ENCODE measurements at places on chromosomes 11 and 22. TPM values are rescaled to one million over a fixed set of nuclear protein-coding genes. Genes with fewer than 3 reads are reported as not detected.

DNA sequence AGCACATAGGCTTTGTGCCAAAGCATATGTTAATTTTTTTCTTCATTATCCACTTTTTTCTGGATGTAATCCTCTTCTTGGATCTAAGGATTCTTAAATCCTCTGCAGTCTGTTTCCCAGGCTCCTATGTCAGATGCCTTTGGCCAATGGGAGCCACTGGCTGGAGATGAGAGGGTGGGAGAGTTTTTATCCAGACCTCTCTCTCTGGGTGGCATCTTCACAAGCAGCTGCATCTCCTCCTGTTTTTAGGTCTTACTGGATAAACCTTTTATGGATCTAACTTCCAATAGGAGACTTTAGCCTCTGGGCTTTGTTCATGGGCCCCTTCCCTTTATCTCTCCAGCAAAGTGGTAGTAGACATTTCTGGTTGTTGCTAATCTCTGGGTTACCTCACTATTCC is 22.4 kb upstream of the MPPED2 start:
- H3K27ac ChIP-seq: no peak overlapping the region
- no peak overlapping the region for H3K4me3 ChIP-seq

DNA sequence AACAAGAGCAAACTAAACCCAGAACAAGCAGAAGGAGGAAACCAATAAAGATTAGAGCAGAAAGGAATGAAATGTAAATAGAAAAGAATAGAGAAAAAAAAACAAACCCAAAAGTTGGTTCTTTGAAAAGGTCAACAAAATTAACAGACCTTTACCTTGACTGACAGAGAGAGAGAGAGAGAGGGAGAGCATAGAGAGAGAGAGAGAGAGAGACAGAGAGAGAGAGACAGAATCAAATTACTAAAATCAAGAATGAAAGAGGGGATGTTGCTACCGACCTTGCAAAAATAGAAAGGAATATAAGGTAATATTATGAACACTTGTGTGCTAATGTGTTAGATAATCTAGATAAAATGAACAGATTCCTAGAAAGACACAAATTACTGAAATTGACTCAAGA is 22.6 kb upstream of the AMPD3 start:
- peak; percentile 8 for DNase-seq
- peak overlapping the region; percentile 35 for H3K4me3 ChIP-seq
- H3K36me3 ChIP-seq: no peaks in the 10 kb centered on the region

- H3K27ac ChIP-seq: no peak overlapping the region
- H3K36me3 ChIP-seq: peaks cover 34% of the 10 kb centered on the region
- DNase-seq: no peak
- H3K27me3 ChIP-seq: no peaks in the 10 kb centered on the region
Observed at GRCh38 chr11:94181526-94181925, 52.9 kb downstream of the PANX1 start.

DNA sequence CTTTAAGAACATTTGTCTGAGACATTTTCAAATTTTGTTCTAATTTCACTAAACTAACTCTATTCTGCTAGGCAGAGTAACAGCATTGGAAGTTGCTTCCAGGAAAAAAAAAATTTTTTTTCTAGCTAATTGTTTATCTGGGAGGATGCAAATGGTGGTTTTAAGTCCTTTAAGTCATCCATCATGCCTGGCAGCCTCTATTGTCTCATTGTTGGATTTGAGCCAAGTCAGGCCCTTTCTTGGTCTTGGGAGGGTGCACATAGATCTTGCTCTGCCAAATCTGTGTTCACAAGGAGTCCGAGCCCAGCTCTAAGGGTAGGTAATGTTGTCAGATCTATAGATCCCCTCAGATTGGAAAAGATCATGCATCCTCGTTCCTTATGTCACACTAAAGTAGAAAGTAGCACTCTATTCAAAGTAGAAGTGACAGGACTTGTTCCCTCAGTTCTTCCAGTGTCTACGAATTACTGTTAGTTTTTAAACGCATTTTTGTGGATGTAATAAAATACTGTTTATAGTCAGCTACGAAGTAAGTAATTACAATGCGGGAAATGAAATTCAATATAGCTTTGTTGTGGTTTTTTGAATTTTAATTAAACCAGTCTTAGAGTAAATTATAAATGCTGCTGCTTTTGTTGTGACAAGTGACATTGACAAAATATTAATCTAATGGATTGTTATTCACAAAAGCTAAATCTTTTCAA is 166.0 kb upstream of the RASSF10 start:
- H3K27ac ChIP-seq: no peak overlapping the region
- peaks cover 27% of the 10 kb centered on the region for H3K4me1 ChIP-seq
- H3K4me3 ChIP-seq: no peak overlapping the region
- no peaks in the 10 kb centered on the region for H3K36me3 ChIP-seq
- peak; percentile 8 for DNase-seq

DNA sequence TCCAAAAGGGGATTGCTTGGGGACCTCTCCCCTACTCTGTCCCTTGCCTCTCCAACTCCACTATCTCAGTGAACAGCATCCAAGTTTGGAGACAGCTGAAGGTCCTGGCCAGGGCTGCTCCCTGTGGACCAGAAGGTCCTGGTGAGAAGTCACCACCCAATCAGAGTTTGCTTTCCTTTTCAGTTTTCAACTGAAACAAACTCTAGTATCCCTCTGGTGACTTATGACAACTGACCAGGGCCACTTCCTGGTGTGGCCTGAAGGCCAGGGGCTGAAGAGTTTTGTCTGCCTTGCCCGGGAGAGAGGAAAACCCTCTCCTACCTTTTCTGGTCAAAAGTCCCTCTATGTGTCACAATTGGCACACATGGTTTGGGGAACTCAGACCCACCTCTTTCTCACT is 5.1 kb downstream of the JAML start:
- no peaks in the 10 kb centered on the region for H3K36me3 ChIP-seq
- H3K4me1 ChIP-seq: no peaks in the 10 kb centered on the region
- H3K27ac ChIP-seq: no peak overlapping the region
- H3K27me3 ChIP-seq: no peaks in the 10 kb centered on the region
- DNase-seq: no peak

DNA sequence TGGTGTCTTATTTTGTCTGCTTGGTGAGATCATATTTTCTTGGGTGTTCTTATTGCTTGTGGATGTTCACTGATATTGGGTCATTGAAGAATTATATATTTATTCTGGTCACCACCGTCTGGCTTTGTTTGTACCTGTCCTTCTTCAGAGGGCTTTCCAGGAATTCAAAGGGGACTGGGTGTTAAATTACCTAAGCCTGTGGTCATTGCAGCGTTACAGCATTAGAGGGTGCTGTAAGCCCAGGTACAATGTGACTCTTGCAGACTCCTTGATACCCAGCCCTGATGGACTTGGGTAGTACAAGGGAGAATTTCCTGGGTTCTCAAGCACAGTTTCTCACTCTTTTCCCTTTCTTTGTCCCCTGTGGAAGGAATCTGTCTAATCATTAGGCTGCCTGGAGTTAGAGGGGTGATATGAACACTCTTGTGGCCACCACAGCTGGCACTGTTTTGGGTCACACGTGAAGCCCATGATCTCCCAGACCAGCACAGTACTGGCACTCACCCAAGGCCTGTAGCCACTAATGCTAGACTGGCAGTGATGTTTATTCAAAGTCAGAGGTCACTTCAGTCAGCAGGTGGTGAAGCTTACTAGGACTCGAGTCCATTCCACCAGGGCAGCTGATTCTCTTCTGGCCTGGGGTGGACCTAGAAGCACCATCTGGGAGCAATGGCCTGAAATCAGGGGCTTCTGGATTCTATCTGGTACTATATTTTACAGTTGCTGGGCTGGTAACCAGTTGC is 56.1 kb upstream of the NARS2 start:
- peak; percentile 46 for DNase-seq
- H3K4me3 ChIP-seq: no peak overlapping the region
- no peaks in the 10 kb centered on the region for H3K36me3 ChIP-seq
- no peak overlapping the region for H3K27ac ChIP-seq
- no peaks in the 10 kb centered on the region for H3K4me1 ChIP-seq
- H3K27me3 ChIP-seq: no peaks in the 10 kb centered on the region

DNA sequence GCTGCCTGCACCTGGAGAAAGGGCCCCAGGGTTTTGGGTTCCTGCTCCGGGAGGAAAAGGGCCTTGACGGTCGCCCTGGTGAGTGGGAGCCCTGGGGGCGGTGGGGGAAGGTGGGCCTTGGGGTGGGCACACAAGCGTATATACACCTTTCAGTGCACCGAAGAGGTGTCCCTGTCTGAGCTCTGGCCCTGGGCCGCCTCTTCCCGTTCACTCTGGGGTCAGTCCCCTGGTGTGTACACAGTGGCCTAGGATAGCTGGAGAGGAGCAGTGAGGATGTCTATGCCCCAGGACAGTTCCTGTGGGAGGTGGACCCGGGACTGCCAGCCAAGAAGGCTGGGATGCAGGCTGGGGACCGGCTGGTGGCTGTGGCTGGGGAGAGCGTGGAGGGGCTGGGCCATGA is 2.8 kb downstream of the NHERF4 start:
- H3K27ac ChIP-seq: no peak overlapping the region
- peaks cover 22% of the 10 kb centered on the region for H3K4me1 ChIP-seq
- no peak for DNase-seq
- H3K4me3 ChIP-seq: no peak overlapping the region
- H3K27me3 ChIP-seq: no peaks in the 10 kb centered on the region

GRCh38 chr11:117849781-117850414 is 25.4 kb upstream of the FXYD2 start:
- DNase-seq: no peak
- H3K27me3 ChIP-seq: peaks cover 89% of the 10 kb centered on the region
- H3K4me1 ChIP-seq: no peaks in the 10 kb centered on the region
- no peak overlapping the region for H3K27ac ChIP-seq
- no peaks in the 10 kb centered on the region for H3K36me3 ChIP-seq

- H3K27me3 ChIP-seq: 0 out of 2 replicates have a peak, but pooled peaks cover 5% of the 10 kb centered on the region
- H3K4me3 ChIP-seq: no peak overlapping the region
- DNase-seq: no peak
- no peaks in the 10 kb centered on the region for H3K4me1 ChIP-seq
Observed at GRCh38 chr11:1653541-1654387, 24.2 kb downstream of the KRTAP5-5 start.

GRCh38 chr11:106642331-106642730 is 375.9 kb downstream of the GUCY1A2 start:
- peaks cover 2% of the 10 kb centered on the region for H3K36me3 ChIP-seq
- H3K4me3 ChIP-seq: no peak overlapping the region
- DNase-seq: peak; percentile 61
- H3K27ac ChIP-seq: peak overlapping the region; percentile 31
- H3K4me1 ChIP-seq: peaks cover 19% of the 10 kb centered on the region
- H3K27me3 ChIP-seq: no peaks in the 10 kb centered on the region

- H3K36me3 ChIP-seq: peaks cover 35% of the 10 kb centered on the region
- no peak overlapping the region for H3K27ac ChIP-seq
- H3K27me3 ChIP-seq: no peaks in the 10 kb centered on the region
- no peak overlapping the region for H3K4me3 ChIP-seq
Observed at GRCh38 chr11:68423481-68423880, 37.1 kb upstream of the PPP6R3 start.

DNA sequence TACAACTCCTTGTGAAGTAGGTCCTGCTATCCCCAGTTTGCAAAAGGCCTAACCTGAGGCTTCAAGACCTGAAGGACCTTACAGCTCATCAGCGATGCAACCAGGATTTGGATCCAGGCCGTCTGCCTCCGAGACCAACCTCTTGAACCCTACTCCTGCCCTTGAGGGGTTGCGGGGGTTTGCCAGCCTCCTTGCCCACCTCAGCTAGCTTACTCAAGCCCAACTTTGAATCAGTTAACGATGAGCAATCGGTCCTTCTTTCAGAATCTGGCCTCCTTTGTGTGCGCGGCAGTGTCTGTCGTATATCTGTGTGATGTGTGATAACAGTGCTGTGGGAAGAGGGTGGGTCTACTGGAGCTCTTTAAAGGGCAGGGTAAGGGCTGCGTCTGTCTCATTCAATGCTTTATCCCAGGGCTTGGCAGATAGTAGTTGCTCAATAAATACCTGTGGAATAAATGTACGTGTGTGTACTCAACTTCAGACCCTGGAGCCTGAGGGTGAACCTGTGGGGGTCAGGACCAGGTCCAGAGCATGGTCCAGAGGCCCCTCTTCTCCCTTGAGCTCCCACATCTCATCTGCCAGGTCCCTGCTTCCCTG is 3.2 kb downstream of the CHRM1 start:
- H3K36me3 ChIP-seq: no peaks in the 10 kb centered on the region
- H3K4me1 ChIP-seq: no peaks in the 10 kb centered on the region
- DNase-seq: no peak
- no peak overlapping the region for H3K4me3 ChIP-seq
- peaks cover 17% of the 10 kb centered on the region for H3K27me3 ChIP-seq

- no peak overlapping the region for H3K4me3 ChIP-seq
- H3K4me1 ChIP-seq: no peaks in the 10 kb centered on the region
- no peaks in the 10 kb centered on the region for H3K36me3 ChIP-seq
- no peak overlapping the region for H3K27ac ChIP-seq
- DNase-seq: peak; percentile 4
- no peaks in the 10 kb centered on the region for H3K27me3 ChIP-seq
Observed at GRCh38 chr11:32418836-32419235, 16.5 kb downstream of the WT1 start.

GRCh38 chr11:9187616-9188015 is 77.5 kb downstream of the DENND5A start:
- H3K27ac ChIP-seq: no peak overlapping the region
- peaks cover 14% of the 10 kb centered on the region for H3K36me3 ChIP-seq
- no peaks in the 10 kb centered on the region for H3K27me3 ChIP-seq

DNA sequence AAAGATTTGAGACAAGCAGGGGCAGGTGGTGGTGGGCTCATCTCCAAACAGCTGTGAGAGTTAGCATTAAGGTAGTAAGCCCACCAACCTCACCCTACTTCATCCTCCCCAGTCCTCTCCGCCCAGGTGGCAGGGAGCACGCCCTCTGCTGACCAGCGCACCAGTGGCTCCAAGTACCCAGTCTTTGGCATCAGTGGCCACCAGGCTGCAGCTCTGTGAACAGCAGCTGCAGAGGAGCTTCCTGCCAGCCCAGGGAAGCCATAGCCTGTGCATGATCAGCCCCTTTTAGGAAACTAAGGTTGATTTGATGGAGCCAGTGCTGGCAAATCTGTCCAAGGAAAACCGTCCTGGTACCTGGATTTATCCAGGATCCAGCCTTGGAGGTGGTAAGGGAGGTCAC is 21.7 kb downstream of the CAVIN3 start:
- H3K27ac ChIP-seq: no peak overlapping the region
- H3K4me3 ChIP-seq: no peak overlapping the region
- peaks cover 18% of the 10 kb centered on the region for H3K27me3 ChIP-seq
- no peaks in the 10 kb centered on the region for H3K36me3 ChIP-seq
- DNase-seq: peak; percentile 60

- H3K4me3 ChIP-seq: no peak overlapping the region
- H3K36me3 ChIP-seq: no peaks in the 10 kb centered on the region
- DNase-seq: no peak
- H3K4me1 ChIP-seq: no peaks in the 10 kb centered on the region
Observed at GRCh38 chr11:20249378-20249777, 89.1 kb upstream of the DBX1 start.

DNA sequence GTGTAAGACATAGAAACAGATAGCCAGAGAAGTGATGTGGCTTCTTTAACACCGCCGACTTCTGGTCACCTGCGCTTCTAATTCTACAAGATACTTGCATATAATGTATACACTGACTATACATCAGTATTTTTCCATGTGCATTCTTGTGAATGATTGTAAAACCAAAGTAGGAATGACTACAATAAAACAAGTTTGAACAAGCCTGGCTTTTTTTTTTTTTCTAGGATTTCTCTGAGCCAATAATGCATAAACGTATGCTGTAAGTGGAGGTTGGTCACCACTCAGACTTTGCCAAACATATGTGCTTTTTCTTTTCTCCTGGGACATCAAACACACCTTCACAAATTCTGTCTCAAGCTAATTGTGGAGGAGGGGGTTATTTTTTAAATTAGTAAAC is 237.8 kb upstream of the KIRREL3 start:
- no peaks in the 10 kb centered on the region for H3K36me3 ChIP-seq
- H3K4me1 ChIP-seq: no peaks in the 10 kb centered on the region
- H3K27ac ChIP-seq: no peak overlapping the region
- no peak overlapping the region for H3K4me3 ChIP-seq
- H3K27me3 ChIP-seq: peaks cover 24% of the 10 kb centered on the region

LUZP2 gene
- 0.46 TPM for total RNA-seq

MUC6 gene
- 0.18 TPM for total RNA-seq

DRICH1 gene
- total RNA-seq: not detected

OR52E8 gene
- not detected for total RNA-seq

NXPE4 gene
- not detected for total RNA-seq

MUC2 gene
- 0.26 TPM for total RNA-seq

Data from PC-3 (cell line).